ENCODE measurements at places on chromosomes 3 and 15.
A peak's percentile ranks its signal among the peaks of the same experiment; 100 is the strongest.

DNA sequence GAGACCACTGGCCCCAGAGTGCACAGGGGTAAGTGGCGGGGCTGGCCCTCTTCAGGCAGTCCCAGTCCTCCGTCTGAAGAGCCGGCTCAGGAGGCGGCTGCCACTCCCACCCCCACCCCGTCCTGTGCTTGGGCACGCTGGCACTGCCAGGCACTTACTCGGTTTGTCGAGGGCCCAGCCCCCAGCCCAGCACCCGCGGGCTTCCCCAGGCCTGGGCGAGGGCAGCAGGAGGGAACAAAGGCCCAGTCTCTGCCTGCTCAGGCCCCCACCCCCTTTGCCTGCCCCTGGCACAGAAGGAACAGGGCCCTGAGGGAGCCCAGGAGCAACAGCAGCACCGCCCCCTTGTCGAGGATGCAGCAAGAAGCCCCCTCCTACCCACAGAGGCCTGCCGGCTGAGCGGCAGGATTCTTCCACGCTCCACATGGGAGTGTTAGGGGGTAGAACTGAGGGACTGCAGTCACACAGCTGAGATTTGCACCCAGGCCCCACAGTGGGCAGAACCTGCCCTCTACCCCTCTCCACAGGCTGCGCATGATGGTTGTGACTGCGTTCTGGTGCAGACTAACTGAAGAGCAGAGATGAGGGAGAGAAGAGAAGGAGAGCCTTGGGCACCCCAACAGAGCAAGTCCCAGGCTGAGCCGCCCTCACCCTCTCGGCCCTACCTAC is 8.9 kb downstream of the DUSP7 start:
- DNase-seq = no peak

GRCh38 chr3:123337948-123338619 is 110.8 kb downstream of the ADCY5 start:
- no peak for DNase-seq

DNA sequence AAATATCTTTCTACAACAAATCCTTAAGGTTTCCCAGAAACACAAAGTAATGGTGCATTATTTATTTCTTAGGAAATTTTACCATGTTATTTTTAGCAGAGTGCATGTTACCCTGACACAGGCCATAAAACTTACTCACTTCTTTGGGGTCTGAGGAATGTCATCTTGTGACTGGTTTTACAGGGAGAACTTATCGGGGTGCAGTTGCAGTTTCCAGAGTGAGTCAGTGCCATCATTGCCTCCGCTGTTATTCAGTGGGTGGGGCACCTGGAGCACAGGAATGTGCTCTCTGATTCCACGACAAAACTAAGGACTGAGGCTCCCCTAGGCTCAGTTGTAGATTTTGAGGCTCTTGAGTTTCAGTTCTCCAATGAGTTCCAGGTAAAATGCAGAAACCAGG is 11.1 kb upstream of the GREM1 start:
- DNase-seq = peak; percentile 70

DNA sequence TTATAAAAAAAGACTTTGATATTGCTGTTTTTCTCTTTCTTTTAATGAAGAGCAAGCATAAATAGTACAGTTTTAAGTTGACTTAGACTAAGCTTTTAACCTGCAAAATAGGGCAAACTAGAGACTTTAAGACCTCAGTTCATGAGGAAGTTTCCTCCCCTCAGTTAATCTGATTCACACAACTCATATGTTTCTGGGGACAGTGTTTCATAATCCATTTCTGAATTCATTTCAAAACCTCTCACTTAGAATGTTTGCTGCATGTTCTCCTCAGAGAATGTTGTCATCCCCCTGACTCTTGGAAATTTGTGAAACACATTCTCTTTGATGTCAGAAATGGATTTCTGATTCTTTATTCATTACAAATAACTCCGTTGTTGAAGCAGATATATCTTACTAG is 79.3 kb upstream of the SKOR1 start:
- DNase-seq = peak; percentile 52

- DNase-seq = no peak
Observed at GRCh38 chr3:152591515-152591914, 243.4 kb upstream of the P2RY1 start.

GRCh38 chr3:33826688-33827087 is 28.3 kb downstream of the PDCD6IP start:
- DNase-seq = peak; percentile 23

DNA sequence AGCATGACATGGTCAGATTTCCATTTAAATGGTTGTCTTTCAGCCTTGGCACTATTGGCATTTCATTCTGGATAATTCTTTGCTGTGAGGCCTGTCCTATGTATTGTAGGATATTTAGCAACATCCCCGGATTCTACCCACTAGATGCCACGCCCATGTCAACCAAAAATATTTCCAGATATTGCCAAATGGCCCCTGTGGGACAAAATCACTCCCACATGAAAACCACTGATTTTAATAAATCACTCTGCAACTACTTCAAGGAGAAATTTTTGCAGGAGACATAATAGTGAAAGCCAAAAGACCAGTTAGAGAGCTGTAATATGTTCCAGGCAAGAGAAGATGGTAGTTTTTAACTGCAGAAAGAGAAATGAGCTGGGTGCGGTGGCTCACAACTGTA is 55.9 kb upstream of the RARB start:
- DNase-seq = peak; percentile 51

- DNase-seq = peak; percentile 89
Observed at GRCh38 chr15:60932051-60932915, 296.8 kb downstream of the RORA start.

DNA sequence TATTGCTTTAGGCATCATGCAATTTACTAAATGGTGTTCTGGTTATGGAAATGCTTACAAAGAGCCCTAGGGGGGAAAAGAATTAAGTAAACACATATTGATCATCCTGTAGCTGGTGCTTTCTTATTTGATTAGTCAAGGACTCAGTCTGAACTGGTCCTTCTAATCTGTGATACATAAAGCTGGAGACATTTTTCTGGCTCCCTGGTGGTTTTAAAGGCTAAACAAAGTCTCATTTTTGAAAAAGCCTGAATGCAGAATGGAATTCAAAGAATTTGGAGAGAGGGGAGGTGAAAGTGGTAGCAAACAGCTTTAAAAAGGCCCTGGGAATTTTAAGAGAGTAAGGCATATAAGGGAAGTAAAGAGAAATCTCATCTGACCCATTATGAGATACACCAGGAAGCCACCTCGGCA is 149.7 kb downstream of the RBMS3 start:
- DNase-seq = peak; percentile 36

DNA sequence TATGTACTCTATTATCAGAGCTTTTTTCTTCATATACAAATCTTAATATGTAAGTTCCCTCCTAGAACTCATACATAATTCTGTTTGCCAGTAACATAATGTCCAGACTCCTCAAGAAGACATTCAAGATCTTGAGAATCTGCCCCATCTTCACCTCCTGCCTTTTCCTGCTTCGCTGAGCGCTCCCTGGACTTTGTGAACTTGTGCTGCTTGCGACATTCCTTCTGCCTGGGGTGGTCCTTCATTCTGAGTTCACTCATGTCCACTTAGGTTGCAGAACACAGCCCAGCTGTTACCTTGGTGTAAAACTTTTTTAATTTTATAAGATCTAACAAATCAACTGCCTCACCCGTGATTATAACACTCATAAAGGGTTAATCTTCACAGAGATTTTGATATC is 478.5 kb upstream of the EPHA3 start:
- no peak for DNase-seq

DNA sequence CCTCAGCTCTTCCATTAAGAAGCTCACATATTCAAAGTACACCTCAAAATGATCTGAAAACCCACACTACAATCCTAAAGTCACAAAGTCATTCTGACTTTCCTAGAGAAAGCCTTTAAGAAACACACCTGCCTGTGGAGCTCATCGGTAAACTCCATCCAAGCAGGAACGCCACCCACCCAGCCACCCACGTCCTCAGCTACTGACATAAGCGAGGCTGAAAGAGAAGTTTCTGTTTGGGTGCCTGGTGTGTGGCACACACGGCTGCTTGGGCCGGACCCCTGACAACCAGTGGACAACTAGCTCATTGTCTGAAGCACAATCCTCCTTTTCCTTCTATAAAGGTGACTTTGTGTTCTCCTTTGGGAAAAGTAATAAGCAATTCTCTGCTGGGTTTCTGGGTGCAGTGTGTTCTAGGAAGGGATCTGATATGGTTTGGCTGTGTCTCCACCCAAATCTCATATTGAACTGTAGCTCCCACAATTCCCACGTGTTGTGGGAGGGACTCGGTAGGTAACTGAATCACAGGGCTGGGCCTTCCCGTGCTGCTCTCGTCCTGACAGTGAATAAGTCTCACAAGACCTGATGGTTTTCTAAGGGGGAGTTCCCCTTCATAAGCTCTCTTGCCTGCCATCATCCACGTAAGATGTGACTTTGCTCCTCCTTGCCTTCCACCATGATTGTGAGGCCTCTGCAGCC is 26.1 kb downstream of the FAM174B start:
- no peak for DNase-seq

- no peak for DNase-seq
Observed at GRCh38 chr3:69305011-69305410, 80.9 kb downstream of the FRMD4B start.

GRCh38 chr3:107272885-107273284 is 104.4 kb upstream of the CCDC54 start:
- no peak for DNase-seq

- peak; percentile 44 for DNase-seq
Observed at GRCh38 chr3:153210146-153210545, 48.1 kb downstream of the RAP2B start.

DNA sequence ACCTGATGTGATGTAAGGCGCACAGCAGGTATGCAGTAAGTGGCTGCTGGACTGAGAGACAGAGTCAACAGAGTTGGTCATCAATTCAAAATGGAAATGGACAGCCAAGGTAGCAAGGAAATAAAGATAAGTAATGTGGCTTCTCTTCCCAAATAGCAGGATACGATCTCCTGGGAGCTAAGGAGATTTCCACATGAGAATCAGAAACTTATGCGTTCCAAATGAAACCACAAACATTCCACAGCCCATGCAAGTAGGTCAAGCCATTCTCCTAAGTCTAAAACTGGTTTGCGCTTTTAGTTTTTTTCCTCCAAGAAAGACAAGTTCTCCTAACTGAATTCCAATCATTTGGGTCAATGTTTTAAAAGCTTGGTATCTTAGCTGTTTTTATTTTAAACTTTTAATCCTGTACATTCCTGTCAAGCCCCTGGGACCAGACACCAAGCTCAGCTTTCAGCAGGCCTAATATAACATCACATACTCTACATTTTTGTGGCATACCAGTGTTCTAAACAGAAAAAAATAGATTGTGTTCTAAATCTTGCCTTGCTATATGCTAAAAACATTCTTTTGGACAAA is 73.7 kb upstream of the TSPAN3 start:
- peak; percentile 78 for DNase-seq

DNA sequence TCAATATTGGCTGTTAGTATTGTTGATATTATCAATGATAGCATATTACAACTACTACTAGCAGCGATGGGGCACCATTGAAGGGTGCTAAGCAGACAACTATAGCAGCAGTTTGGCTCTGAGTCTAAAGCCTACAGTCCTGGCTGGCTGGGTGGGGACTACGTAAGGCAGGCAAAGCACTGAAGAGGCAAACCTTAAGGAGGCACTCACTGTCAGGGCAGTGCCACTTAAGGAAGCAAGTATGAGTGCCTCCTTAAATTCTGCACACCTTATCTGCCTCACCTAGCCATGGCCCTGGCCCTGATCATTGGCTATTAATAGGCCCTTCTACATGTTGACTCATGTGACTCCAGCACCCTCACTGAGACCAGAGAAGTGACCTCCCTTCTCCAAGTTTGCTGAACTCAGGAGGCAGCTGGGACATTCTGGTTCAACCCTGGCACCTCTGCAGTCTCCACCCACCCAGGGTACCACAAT is 20.6 kb downstream of the CDCP1 start:
- no peak for DNase-seq

Measured in AG20443 (cell line).